ENCODE measurements at places on chromosomes 4 and X.

GRCh38 chr4:23999714-24000469 is 110.0 kb upstream of the PPARGC1A start:
- no peak for DNase-seq

GRCh38 chr4:167052631-167053091 is 181.6 kb downstream of the SPOCK3 start:
- no peak for DNase-seq

DNA sequence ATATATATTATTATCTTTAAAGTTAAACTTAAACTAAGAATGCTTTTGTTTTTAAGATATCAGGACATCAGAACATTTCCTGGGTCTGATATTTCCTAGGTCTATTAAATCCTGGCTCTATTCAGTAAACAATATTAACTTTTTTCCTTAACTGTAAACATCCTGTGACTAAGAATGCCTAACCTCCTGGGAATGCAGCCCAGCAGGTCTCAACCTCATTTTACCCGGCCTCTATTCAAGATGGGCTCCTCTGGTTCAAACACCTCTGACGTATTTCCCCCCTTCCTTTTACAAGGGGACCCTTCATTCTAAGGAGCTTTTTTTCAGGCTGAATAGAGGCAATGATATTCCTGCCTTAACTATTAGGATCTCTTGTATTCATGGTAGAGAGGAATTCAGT is 35.8 kb upstream of the DYNLT3 start:
- DNase-seq, result no peak

DNA sequence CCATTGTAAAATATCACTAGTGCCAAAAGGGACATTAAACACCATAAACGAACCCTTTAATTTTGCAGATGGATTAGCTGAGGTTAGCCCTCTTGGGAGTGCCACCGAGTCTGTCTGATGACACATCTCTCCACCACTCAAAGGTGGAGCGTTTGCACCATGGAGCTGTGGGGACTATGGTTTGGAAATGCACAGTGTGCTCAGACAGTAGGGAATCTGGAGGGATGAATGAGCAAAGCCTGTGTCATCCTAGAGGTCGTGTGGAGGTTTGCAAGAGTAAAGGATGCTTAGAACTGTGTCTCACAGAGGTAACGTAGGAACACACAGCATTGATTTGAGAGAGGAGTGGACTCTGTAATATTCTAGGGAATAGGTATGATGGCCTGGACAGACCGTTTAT is 93.7 kb downstream of the CLNK start:
- DNase-seq, result no peak

DNA sequence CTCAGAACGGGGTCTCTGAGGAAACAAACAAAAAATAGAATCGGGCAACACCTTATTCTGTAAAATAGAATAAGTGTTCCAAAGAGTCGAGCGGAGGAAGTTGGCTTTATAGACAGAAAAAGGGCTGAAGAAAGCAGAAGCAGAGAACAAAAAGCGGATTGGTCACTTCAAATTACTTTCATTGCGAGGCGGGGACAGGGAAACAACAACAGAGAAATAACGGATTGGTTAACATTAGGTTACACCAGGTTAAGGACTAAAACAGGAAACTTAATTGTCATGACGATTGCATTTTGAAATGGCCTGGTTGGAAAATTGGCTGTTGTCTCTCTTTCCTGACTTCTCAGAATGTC is 433 bp upstream of the COQ2 start:
- DNase-seq, result peak; percentile 25

DNA sequence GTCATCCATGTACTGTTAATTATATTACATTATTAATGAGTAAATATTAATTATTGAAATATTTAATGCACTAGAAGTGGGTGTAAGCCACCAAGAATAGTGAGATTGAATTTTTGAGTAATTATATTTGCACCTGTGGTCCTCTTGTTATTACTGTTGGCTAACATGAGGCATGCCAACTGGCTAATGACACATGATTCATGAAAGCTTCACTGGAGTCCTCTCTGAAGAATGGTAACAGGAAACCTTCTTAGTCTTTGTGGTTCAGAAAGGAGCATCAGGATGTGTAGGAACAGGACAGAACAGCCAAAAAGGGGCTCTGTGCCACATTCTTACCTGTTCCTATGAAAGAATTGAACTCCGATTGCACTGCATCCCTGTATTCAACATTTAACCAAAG is 65.2 kb downstream of the SLC4A4 start:
- no peak for DNase-seq

DNA sequence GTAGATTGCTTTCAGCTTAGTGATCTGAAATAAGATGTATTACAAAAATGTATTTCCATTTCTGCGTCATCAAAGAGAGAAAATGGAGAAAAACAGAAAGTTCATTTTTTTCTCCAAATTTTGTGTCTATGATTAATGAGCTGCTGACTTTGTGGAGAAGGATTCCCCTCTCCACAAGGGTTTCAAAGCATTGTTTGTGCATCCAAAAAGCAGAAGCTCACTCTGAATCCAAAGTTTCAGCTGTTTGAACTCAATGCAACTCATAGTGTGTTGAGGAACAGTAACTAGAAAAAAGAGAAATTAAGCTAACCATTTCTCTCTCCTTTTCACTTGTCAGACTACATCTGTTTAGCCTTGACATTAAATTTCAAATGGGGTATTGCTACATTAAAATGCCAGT is 62.9 kb upstream of the SLC7A11 start:
- no peak for DNase-seq

GRCh38 chrX:105121186-105121585 is 99.3 kb downstream of the TEX13A start:
- no peak for DNase-seq

DNA sequence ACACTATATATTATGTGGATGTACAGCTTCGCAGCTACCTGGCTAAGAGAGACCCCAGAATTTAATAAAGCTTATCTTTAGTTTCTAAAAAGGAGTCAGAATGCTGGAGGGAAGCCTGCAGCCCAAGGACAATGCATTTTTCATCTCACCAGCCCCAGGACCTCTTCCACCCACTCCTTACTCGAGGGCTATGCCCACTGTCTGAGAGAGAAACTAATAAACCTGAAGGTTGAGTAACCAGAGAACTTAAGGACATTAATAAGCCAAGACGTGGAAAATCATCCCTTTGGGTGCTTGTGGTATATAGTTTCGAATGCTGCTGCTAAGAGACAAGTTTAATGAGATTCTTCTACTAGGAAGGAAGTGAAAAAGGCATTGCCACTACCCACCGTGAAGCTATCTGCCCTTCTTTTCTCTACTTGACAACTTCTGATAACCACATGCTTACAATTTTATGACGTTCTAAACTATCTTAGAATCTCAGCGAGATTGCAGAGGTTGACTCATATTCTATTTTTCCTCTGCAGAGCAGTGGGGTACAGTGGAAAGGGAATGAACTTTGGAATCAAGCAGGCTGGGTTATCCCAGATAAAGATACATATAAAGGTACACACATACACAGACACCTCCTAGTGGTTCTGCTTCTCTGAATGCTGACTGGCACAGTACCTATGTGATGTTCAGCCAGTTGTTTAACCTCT is 3.3 kb downstream of the RELL1 start:
- DNase-seq, result no peak

DNA sequence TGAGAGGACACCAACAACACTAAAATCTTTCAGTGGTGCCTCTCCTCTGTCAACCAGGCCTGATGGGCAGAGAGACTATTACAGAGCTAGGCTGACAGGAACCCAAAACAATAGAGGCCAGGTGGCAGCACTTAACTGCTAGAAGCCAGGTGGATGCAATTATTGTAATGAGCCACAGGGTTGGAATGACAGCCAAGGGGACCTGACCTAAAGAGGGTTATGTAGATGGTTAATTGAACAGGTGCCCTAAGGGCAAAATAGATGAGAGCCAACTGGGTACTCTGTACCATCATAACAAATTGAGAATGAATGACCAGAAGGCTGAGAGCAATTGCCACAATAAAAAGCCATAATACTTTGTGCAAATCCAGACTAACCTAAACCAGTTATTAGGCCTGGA is 24.7 kb upstream of the FRAS1 start:
- no peak for DNase-seq

GRCh38 chr4:139728840-139729239 is 63.2 kb downstream of the MGST2 start:
- no peak for DNase-seq

DNA sequence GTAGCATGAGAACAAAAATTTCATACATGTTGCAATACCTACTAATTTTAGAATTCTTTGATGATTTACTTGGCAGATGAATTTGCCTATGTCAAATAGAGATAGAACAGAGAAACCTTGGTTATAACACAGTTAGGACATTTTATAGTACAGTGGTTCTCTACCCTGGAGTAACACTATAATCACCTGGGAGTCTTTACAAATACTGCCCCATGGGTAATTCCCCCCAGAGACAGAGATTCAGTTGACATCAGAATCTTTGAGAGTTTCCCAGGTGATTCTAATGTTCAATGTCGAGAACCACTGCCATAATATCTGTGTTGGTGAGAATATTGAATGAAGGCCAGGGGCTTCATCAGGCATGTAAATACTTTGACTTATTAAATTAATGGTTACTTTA is 401.3 kb upstream of the NDST4 start:
- no peak for DNase-seq

GRCh38 chrX:67613996-67614395 is 70.2 kb downstream of the AR start:
- no peak for DNase-seq

DNA sequence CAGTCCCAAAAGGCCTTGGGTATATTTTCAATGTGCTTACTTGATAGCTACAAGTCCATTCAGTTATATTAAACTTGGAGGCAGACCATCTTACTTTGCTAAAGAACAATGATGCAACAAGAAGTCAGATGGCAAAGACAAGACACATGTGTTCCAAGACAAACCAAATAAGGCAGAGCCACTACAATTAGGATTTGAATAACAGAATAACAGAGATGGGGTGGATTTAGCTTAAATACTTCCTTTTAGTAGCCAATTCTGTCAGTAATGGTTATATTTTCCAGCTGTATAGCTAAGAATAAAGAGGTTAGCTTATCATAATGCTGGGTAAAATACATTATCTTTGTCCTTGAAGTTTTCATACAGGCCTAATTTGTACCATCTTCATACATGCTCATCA is 37.7 kb upstream of the FRAS1 start:
- no peak for DNase-seq

GRCh38 chr4:67558493-67558892 is at the start of gene STAP1:
TSS of gene STAP1 (plus strand) at chr4:67558727. CDS start at chr4:67558810, 83 bp downstream.
- no peak for DNase-seq

DNA sequence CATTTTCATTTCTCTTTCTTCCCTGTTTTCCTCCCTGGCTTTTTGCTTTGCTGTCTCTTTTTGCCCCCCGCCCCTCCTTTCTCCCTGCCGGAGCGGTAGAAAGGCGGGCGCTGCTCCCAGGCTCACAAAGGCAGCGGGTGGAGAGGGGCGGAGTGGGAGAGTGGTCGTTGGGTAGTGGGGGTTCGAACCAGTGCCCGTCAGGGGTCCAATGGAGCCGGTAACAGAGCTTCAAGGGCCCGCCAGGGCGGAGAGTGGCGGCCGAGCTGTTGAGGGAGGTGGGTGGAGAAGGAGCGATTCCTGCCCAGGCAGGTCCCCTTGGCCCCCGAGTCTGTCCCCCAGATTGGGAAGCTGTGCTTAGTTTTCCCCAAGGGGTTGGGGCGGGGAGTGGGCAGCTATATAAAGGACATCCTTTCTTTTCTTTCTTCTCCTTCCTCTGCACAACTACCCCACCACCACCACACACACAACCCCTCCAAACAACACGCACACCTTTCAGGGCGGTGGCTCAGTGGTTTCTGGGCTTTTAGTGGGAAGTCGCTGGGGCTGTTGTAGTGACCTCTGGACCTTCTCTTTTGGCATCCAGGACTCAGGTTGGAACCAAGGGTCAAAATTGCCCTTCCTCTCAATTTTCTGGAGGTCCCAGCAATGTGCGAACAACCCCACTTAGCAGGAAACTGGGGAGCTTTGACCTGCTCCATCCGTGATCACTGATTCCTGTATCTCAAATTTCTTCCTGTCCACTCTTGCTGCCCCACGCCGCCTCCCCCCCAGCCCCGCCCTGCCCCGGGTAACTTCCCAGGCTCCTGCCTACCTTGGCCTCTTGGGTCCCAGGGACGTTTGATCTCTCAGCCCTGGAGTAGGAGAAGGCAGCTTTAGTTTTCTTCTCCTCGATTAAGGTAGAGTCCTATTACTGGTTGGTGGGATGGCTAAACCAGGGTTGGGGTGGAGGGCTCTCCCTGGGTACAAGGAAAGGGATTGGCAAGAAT is 1.9 kb downstream of the EFNB1 start:
- DNase-seq, result peak; percentile 52

- peak; percentile 65 for DNase-seq
Measured at GRCh38 chr4:880684-881405, 51.3 kb downstream of the GAK start.

- DNase-seq, result peak; percentile 21
Measured at GRCh38 chrX:83845397-83845796, 15.5 kb upstream of the CYLC1 start.

GRCh38 chr4:105990933-105991332 is 95.7 kb downstream of the NPNT start:
- no peak for DNase-seq

DNA sequence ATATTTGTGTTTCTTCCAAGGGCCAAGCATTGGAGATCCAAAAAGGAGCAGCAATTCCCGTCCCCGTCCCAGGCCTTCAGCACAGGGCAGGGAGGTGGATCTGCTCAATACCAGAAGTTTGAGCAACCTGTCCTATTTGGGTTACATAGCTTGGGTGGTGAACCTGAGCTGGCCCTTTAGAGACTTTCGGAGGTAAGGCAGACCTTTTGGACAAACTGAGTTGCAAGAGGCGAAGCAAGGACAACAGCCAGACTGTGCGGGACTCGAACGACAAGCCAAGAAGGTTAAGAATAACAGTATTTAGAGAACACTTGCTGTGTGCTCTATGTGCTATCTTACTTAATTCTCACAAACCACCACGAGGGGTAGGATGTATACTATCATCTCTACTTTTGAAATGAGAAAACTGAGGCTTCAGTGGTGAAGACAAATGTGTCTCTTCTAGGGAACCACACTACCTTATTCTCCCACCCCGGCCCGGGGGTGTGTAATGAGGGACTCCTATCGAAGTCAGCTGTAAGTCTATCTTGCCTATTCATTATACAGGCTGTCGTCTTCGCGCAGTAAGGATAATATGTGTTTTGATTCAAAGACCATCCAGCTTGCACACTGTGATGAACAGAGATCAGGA is 1.3 kb downstream of the NOP14 start:
- no peak for DNase-seq

GRCh38 chrX:132461886-132462285 is 27.0 kb downstream of the MBNL3 start:
- no peak for DNase-seq

DNA sequence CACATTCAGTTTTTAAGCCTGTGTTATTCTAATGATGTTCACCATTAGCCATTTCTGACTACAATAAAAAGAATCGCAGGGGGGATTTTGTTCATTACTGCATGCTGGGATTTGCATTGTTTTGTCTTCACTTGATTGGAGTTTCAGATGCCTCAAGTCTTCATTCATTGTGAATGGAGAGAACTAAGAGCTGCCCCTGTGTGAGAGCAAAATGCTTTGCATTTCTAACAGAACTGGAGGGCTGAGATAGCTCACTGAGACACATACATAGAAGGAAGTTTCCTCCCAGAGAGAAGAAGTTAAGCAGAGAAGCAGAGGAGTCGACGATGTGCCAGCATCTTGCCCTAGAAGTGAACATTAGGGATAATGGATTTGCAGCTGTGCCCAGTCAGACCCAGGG is 113.5 kb upstream of the GATB start:
- DNase-seq, result no peak

All from upper lobe of left lung (tissue), 6 donors.